ENCODE measurements at places on chromosomes 16 and 17.
A peak's percentile ranks its signal among the peaks of the same experiment; 100 is the strongest.

DNA sequence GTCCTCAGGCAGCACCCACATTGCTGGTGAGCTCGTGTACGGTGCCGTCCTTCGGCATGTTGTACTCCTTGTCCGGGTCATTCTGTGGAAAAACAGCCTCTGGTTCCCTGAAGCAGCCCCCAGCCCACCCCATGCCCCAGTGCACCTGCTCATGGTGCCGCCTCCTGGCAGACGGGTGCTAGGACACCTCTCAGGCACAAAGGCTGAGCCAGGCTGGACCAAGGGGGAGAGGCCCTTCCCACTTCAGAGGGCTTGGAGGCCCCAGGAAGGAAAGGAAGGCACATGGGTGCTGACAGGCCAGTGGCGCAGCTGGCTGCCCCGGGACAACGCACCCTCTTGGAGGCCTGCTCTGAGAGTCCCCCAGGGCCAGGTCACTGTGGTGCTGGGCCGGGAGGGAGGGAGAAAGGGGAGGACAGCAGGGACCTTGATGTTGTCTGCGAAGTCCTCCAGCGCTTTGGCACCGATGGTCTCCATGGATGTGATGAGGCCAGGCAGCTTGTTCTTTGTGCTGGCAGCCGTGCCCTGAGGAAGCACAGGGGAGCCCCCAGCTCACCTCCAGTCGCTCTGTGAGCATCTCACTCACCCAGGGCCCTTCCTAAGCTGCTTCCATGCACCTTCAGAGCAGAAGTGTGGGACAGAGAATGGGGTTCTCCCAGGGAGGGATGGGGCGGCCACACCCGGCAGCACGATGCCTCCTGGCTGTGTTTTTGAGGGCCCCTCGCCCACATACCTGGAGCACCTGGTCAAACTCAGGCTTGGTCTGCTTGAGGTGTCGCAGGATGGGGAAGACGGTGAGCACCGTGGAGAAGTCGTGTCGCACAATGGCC, 9.3 kb downstream of the ZACN start:
- H3K27ac ChIP-seq = no peak overlapping the region
- peaks cover 4% of the 10 kb centered on the region for H3K36me3 ChIP-seq
- no peaks in the 10 kb centered on the region for H3K27me3 ChIP-seq
- DNase-seq = no peak
- no peak overlapping the region for H3K4me3 ChIP-seq

DNA sequence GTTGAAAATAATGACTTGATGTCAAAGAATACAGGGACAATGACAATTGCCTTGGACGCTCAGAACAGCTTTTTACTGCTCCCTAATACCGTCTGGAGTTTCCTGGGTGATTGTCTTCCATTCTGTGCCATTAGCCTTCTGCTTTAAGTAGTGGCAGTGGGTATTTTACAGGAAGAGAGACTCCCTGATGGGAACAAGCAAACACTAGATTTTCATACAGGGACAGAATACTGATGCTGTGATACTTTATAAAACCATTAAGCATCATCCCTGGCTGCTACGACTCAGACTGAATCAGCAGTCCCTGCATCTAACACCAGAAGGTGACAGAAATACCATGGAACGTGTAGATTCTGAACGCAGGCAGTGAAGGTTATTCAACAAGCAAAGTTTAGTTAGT, 635.4 kb upstream of the GOT2 start:
- H3K4me3 ChIP-seq = no peak overlapping the region
- no peak for DNase-seq
- no peak overlapping the region for H3K27ac ChIP-seq
- H3K4me1 ChIP-seq = no peaks in the 10 kb centered on the region

DNA sequence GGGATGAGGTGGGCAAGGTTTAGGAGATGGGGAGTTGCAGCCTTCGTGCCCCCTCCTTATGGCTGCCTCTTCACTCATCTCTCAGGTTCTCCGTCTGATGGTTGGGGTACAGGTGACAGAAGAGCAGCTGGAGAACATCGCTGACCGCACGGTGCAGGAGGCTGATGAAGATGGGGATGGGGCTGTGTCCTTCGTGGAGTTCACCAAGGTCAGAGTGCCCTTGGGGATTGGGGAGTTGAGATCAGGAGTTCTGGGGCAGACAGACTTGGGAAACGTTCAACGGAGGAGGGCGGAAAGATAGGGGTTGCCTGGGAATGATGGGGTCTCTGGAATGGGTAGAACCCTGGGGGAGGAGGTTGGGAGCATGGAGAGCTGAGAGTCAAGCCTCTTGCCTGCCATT, 2.3 kb downstream of the CHP2 start:
- H3K4me3 ChIP-seq = no peak overlapping the region
- no peaks in the 10 kb centered on the region for H3K36me3 ChIP-seq
- H3K27me3 ChIP-seq = peaks cover 70% of the 10 kb centered on the region
- H3K27ac ChIP-seq = no peak overlapping the region
- DNase-seq = no peak
- H3K4me1 ChIP-seq = no peaks in the 10 kb centered on the region

- peak overlapping the region; percentile 79 for H3K27ac ChIP-seq
- peaks cover 23% of the 10 kb centered on the region for H3K36me3 ChIP-seq
- DNase-seq = no peak
- no peaks in the 10 kb centered on the region for H3K27me3 ChIP-seq
- H3K4me1 ChIP-seq = peaks cover 60% of the 10 kb centered on the region
These were observed 1.3 kb downstream of the RNF157 start for GRCh38 chr17:76238847-76239537.

DNA sequence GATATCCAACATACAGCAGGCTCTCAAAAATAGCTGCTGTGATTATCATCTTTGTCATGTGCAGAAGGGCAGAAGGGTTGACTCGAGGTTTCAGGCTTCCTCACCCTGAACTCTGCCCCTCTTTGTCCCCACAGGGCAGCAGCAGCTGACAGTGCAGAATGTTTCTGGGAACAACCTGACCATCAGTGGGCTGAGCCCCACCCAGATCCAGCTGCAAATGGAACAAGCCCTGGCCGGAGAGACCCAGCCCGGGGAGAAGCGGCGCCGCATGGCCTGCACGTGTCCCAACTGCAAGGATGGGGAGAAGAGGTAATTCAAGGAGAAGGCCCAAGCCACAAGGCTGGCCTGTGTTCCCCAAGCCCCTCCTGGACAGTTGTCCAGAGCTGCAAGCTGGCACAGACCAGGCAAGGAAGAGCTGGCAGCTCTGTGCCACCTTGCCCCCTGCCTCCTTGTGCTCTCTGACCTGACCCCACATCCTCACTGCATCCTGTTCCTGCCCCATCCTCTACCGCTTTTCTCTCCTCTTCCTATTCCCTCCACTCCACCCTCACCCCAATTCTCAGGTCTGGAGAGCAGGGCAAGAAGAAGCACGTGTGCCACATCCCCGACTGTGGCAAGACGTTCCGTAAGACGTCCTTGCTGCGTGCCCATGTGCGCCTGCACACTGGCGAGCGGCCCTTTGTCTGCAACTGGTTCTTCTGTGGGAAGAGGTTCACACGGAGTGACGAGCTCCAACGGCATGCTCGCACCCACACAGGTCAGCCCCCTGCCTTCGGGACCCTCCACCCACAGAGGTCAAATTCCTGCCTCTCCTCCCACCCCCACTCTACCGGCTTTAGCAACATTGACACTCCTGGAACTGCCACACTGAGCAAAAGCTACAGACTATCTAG, 16.3 kb upstream of the PNPO start:
- peaks cover 8% of the 10 kb centered on the region for H3K36me3 ChIP-seq
- no peaks in the 10 kb centered on the region for H3K4me1 ChIP-seq
- no peaks in the 10 kb centered on the region for H3K27me3 ChIP-seq
- no peak for DNase-seq

GRCh38 chr17:41464682-41465081, 2.5 kb downstream of the KRT32 start:
- no peaks in the 10 kb centered on the region for H3K4me1 ChIP-seq
- no peak for DNase-seq
- no peak overlapping the region for H3K4me3 ChIP-seq
- no peak overlapping the region for H3K27ac ChIP-seq
- H3K36me3 ChIP-seq = no peaks in the 10 kb centered on the region

DNA sequence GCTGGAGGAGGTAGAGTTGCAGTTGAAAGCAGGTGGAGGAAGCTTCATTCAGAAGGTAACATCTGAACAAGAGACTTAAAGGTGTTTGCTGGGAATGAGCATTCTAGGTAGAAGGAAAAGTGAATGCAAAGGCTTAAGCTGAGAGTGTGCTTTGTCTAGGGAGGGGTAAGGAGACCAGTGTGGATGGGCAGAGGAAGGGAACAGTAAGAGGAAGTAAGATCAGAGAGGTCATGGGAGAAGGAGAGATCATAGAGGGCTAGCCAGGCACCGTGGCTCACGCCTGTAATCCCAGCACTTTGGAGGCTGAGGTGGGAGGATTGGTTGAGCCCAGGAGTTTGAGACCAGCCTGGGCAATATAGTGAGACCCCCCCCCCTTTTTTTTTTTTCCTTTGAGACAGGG, 3.3 kb downstream of the STX4 start:
- no peaks in the 10 kb centered on the region for H3K27me3 ChIP-seq
- no peak overlapping the region for H3K4me3 ChIP-seq
- H3K4me1 ChIP-seq = peaks cover 16% of the 10 kb centered on the region

DNA sequence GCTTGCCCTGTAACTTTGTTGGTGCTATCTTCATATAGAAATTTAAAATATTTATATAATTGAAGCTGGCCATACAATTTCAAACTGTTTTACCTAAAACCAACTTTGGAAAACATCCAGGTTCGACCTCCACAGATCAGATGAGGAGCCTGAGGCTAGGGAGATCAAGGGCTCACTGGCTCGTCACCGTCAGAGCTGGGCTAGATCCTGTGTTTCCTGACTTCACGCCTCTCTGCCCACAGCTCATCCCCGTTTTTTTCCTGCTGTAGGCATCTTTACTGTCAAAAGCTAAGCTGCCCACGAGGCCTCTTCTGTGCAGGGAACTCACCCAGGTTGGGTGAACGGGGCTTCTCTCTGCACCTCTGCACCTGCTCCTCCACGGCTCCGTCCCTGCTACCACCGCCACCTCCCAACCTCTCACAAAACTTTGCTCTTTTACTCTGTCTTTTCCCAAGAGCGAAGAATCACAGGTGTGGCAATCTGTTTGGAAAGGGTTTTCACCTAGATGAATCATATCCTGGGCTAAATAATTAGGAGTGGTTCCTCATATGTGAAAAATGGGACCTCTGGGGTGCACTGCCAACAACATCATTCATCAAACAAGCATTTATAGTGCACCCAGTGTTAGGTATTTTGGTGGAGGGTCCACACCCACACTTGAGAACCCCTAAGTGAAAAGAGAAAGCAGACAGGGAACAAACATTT, 24.8 kb upstream of the KDM6B start:
- H3K36me3 ChIP-seq = no peaks in the 10 kb centered on the region
- H3K27ac ChIP-seq = no peak overlapping the region
- no peak overlapping the region for H3K4me3 ChIP-seq
- DNase-seq = no peak
- no peaks in the 10 kb centered on the region for H3K27me3 ChIP-seq

DNA sequence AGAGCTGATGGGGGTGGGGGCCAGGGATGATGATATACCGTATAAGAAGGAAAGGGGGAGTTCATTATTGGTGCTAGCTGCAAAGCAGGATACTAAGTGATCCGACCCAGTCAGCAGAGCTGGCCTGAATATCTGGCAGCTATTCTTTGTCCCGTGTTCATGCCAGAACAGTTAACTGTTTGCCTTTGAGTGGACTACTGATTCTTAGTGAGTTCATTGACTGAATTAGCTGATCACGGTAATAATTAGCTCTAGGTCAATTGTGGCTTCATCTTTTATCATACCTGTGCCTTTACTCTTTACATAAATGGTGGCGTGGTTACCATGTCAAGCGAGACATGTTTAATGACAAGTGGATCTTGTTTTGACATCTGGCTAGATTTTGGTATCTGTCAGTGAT, 5.3 kb downstream of the KPNB1 start:
- peak overlapping the region; percentile 59 for H3K4me3 ChIP-seq
- no peak for DNase-seq
- H3K36me3 ChIP-seq = peaks cover 75% of the 10 kb centered on the region
- no peaks in the 10 kb centered on the region for H3K27me3 ChIP-seq
- peak overlapping the region; percentile 42 for H3K27ac ChIP-seq

DNA sequence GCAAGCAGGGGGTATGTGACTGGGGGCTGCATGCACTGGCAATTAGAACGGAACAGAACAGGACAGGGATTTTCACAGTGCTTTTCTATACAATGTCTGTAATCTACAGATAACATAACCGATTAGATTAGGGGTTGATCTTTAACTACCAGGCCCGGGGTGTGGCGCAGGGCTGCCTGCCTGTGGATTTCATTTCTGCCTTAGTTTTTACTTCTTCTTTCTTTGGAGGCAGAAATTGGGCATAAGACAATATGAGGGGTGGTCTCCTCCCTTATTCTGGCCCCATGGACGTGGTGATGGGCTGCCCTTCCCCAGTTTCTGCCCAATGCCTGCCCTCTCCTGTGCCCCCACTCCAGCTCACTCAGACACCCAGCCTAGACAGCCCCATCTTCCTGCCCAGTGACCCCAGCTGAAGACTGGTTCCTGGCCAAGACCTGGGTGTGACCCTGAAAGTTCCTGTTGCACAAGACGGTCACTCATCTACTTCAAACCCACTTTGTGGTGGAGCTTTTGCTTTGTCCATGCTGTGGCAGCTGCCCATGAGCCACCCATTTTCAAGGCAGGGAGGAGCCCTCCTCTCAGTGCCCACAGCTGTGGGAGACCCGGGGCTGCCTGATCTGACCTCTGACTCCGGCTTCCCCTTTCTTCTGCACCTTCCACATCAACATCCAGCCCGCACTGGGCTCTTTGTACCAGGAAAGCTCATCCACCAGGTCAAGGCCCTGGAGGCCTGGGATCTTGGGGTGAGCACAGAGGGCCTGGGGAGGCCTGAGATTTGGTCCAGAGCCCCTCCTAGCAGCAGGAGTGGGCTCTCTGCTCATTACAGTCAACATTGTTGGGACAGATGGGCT, 18.6 kb downstream of the ALOX12B start:
- no peak for DNase-seq
- peaks cover 42% of the 10 kb centered on the region for H3K27me3 ChIP-seq
- H3K4me3 ChIP-seq = no peak overlapping the region
- no peaks in the 10 kb centered on the region for H3K36me3 ChIP-seq
- peaks cover 14% of the 10 kb centered on the region for H3K4me1 ChIP-seq

DNA sequence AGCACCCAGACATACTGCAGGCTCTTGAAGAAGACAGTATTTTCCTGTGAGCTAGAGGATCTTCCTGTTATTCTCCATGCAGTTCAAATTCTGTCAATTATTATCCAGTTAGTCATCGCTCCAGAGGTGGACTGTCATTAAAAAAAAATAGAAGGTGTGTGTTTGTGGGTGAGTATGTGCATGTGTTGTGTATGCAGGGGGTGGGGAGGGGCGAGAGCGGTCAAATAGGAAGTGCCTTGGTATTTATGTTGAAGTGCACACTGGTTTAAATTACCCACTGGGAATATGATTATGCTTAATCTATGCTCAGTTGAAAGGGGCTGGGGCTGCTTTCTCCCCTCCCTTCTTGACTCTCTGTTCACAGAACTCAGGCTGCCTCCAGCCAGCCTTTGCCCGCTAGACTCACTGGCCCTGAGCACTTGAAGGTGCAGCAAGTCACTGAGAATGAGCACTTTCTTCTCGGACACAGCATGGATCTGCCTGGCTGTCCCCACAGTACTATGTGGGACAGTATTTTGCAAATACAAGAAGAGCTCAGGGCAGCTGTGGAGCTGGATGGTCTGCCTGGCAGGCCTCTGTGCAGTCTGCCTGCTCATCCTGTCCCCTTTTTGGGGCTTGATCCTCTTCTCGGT, at the start of gene HSD17B2:
TSS of gene HSD17B2 (plus strand) at position 273 of the 632 bp plus-strand sequence. CDS start at position 445, 172 bp downstream.
- H3K4me3 ChIP-seq = no peak within 1 kb of the TSS
